DMS79 treated with DMSO at 0.1 percent for 48 hours (cell line): ENCODE measurements at places on chromosomes 2 and 18.

- peak; percentile 63 for DNase-seq
Measured at GRCh38 chr2:45643543-45644542, 7.6 kb upstream of the PRKCE start.

- no peak for DNase-seq
Measured at GRCh38 chr18:22020867-22021370, 148.5 kb upstream of the GATA6 start.

DNA sequence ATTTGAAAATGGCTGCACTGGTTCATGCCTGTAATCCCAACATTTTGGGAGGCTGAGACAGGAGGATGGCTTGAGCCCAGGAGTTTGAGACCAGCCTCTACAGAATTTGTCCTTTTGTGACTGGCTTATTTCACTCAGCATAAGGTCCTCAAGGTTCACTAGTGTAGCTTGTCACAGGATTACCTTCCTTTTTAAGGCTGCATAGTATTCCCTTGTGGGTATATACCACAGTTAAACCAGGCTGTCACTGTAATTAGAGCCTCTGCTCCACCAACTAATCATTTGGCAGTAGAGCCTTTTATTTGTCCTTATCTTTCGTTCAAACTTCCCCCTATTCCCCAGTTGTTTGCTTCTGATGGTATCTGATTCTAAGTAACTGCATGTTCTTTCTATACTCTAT is 50.4 kb upstream of the SELENOI start:
- no peak for DNase-seq

GRCh38 chr2:206867006-206867405 is 72.3 kb upstream of the CPO start:
- DNase-seq, result peak; percentile 24

DNA sequence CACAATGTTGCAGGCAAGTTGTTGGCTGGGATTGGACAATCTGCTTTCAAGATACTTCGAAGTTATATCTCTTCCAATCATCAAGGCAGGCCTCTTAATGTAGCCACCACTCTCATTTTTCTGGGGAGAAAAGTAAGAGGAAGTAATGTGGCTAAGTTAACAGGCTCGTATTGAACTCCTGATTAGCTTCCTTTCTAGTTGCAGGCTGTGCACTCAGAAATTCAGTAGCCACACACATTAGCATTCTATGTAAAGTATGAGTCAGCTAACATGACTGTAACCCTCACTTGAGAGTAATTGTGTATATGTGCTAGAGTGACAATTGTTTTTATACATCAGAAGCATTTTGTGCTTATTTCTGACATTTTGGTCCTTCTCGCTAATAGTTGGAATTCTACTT is 3.3 kb downstream of the TWSG1 start:
- DNase-seq, result no peak

- DNase-seq, result no peak
Measured at GRCh38 chr2:170244555-170244954, 66.6 kb downstream of the MYO3B start.

- no peak for DNase-seq
Measured at GRCh38 chr2:211354481-211354880, 798.1 kb downstream of the CPS1 start.
